Fibroblast of upper back skin (primary cell): ENCODE measurements at places on chromosomes 2 and 18.

DNA sequence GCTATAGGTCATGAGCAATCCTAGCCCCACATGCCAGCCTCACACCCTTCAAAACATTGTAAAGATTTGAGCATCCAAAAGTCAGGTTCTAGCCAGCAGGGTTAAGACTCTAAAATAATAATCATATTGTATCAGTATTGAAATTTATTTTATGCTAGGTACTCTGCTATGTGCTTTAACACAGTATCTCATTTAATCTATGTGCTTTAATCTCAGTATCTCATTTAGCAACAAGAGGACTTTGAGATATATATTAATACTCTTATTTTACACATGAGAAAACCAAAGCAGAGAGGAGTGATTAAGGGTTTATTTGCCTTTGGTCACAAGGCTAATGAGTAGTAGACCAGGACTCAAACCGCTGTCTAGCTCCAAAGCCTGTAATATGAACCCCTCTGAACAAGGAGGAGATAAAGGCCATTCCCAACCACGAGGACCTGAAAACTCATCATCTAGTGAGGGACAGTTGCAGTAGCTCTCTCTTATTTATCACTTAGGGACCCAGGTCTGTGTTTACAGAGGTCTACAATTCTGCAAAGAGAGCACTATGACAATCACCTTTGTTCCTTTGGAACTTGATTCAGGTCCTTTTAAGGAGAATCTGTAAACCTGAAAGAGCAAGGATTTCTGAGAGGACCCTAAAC lies 116.5 kb upstream of the SERTAD2 start:
- DNase-seq = no peak

GRCh38 chr18:2186967-2187366 lies 384.3 kb downstream of the METTL4 start:
- no peak for DNase-seq

DNA sequence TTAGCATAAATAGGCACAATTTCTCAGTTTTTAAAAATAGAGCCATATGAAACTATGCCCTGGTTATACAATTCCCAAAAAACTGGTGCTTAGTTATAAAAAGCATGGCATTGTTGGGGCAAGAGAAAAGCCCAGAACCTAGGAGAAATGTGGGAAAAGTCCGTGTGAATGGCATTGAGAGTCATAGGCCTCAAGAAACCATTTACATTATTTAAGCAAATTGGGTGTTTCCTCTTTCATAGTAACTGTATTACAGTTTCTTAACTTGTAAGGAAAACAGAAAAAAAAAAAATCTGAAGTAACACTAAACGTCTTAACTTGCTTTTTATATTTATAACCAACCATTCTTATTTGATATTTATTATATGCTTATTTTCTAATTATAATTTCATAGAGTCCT lies 170.9 kb upstream of the SESTD1 start:
- DNase-seq = no peak

GRCh38 chr2:234913208-234913626 lies 38.6 kb upstream of the SH3BP4 start:
- DNase-seq = peak; percentile 57

DNA sequence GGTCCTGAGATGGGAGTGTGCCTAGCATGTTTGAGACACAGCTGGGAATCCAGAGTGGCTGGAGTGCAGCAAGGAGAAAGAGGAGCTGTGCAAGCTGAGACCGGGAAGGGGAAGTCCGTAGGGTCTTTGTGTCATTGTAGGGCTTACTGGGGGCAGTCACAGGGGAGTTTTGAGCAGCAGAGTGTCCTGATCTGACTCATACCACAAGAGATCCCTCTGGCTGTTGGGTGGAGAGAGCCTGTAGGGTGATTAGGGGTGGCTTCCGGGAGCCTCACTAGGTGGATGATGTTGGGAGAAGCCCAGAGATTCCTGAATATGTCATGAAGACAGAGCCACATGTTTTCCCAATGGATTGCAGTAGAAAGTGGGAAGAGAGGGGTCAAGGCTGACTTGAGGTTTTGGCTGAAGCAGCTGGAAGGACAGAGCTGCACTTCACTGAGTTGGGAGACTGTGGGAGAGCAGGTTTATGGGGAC lies 30.9 kb downstream of the FHOD3 start:
- no peak for DNase-seq

- no peak for DNase-seq
Measured at GRCh38 chr2:45732436-45732835, 81.0 kb downstream of the PRKCE start.

GRCh38 chr2:22454826-22455485 lies 930.0 kb upstream of the KLHL29 start:
- peak; percentile 12 for DNase-seq

DNA sequence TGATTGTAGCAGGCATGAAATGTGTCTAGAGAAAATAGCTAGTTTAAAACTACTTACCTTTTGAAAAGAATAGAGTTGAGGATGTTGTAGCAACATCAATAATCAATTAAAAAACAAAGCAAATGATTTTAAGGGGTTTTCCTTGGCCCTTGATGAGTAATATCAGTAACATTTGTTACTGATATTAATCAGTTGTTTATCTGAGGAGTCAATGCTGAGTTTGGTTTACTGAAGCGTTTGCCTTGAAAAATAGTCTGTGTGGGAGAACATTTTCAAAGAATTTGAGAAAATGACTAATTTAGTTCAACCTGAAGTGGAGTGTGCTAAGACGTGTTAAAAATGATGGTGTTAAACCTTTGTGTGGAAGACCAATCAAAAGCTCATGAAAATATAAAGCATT lies 9.3 kb downstream of the PTH2R start:
- no peak for DNase-seq

DNA sequence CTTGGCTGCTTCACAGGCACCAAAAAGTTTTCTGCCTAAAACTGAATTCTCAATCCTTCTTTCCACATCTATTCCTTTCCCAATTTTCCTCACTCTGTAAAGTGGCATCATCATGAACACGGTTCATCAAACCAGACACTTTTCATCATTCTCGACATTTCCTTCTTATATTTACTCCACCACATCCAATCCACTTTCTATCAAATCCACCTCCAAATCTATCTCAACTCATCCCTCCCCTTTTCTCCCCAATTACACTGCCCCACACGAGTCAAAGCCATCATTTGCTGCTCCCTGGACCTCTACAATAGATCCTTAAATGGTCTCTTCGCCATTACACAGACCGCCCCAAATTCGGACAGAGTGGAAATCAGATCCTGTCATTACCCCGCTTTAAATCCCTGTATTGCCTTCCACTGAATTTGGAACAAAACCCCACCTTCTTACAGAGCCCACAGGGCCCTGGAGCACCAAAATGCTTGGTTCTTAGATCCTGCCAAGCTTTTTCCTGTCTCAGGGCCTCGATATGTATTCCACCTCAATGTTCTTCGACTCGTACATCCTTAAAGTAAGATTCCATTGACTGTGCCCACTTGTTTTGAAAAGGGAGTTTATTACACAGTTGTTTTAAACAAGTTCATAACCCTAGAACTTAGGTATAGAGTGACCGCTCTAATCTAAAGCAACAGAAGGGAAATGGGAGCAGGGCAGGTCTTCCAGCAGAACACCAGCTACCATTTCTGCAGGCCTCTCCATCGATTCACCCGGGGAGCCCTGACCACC lies 856 bp downstream of the ACAA2 start:
- peak; percentile 29 for DNase-seq

- DNase-seq = peak; percentile 56
Measured at GRCh38 chr2:225400060-225400511, 576 bp downstream of the NYAP2 start.

- no peak for DNase-seq
Measured at GRCh38 chr2:241234962-241235740, 46.7 kb downstream of the ANO7 start.

- peak; percentile 64 for DNase-seq
Measured at GRCh38 chr2:184598316-184599053, at the start of gene ZNF804A. Gene ZNF804A (plus strand): TSS chr2:184598529. CDS start chr2:184598960, 431 bp downstream.

GRCh38 chr2:211802666-211803065 lies 735.9 kb downstream of the ERBB4 start:
- no peak for DNase-seq

DNA sequence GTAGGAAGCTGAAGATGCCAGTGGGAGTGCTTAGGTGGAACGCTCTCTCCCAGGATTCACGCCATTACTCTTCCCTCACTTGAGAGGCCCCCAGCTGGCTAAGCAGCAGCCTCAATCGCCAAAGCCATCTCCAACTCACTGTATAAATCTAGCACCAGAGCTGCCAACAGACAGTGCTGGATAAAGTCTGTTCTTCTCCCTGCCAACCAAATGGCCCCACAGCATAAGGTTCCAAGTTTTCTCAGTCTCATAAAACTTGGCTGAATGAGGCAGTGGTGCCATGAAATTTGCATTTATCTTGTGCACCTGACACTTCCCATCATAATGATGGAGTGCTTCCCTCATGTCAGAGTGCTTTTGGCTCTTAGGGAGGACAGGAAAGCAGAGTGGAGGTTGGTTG lies 428.2 kb upstream of the ETAA1 start:
- no peak for DNase-seq

DNA sequence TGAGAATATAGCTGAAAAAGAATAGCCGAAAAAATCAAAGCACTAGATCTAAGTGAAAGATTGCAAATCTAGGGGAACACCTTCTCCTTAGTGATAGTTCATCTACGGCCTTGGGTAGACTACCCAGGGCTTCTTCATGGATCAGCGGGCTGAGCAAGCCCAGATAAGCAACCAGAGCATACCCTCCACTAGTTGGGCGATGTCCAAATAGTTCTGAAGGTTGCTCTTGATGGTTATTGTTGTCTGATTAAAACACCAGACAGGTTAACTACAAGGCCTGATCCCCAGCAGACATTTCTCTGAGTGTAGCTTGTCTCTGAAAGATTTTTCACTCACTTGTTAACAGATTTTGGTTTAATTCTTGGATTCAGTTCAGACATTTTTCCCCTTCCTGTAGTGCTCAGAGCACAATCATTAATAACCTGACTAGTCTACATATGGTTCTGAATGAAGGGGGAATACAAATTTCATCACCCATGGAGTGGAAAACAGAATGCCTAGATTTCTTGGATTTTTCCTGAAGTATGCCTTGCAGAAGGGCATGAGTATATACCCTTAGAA lies 99.6 kb downstream of the BABAM2 start:
- peak; percentile 94 for DNase-seq

GRCh38 chr2:127193164-127193966 lies 26.7 kb downstream of the CYP27C1 start:
- peak; percentile 16 for DNase-seq

DNA sequence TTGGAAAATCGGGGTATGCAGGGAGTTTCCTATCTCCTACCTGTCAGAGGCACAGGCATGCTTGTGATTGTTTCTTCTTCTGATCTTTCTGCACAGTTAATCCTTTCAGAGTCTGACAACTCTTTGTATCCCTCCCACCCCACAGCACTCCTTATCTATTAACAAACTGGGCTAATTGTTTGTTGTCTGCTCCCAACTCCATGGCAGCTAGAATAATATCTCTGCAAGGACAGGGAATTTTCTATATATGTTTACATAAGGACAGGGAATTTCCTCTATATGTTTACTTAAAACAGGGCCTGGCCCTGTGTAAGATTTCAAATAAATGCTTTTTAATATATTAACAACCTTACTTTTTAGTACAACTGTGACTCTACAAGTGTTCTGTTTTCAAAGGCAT lies 36.0 kb upstream of the VRK2 start:
- DNase-seq = no peak

DNA sequence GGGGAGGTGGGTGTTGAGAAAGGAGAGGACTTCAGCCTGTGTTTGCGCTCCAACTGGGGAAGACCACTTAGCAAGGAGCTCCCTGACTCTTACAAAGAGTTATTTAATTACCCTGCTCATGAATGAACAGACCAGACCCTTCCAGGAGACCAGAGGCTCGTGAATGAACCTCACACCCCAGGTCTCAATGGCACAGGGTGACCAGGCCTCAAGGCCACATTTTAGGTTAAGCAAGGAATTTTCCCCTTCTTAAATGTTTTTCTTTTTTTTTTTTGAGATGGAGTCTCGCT lies 25.3 kb downstream of the SMAD7 start:
- no peak for DNase-seq

- no peak for DNase-seq
Measured at GRCh38 chr2:82735336-82735735, 1723.7 kb downstream of the SUCLG1 start.

- no peak for DNase-seq
Measured at GRCh38 chr18:7117390-7118355, at the start of gene LAMA1. Gene LAMA1 (minus strand): TSS chr18:7117797. CDS start chr18:7117720, 77 bp downstream.

- DNase-seq = no peak
Measured at GRCh38 chr2:42532397-42532796, 36.0 kb upstream of the MTA3 start.

DNA sequence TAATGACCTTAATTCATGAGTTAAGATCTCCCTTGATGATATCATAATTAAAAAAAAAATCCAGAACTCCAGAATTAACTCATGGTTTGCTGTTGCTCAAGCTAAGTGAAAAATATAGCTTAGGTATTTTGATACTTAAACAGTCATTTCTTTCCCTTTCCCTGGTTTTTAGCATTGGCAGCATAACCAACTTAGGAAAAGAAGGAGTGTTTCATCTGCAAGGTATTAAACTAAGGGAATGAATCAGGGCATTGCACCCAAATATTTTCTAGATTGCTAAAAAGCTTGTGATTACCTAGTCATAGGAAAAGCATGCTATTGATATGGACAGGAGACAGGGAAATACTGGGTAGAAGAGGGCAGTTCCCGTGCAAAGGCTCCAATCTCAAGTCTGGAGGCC lies 207.2 kb downstream of the LRP1B start:
- DNase-seq = peak; percentile 73

- no peak for DNase-seq
Measured at GRCh38 chr2:134336352-134336751, 82.5 kb downstream of the MGAT5 start.

DNA sequence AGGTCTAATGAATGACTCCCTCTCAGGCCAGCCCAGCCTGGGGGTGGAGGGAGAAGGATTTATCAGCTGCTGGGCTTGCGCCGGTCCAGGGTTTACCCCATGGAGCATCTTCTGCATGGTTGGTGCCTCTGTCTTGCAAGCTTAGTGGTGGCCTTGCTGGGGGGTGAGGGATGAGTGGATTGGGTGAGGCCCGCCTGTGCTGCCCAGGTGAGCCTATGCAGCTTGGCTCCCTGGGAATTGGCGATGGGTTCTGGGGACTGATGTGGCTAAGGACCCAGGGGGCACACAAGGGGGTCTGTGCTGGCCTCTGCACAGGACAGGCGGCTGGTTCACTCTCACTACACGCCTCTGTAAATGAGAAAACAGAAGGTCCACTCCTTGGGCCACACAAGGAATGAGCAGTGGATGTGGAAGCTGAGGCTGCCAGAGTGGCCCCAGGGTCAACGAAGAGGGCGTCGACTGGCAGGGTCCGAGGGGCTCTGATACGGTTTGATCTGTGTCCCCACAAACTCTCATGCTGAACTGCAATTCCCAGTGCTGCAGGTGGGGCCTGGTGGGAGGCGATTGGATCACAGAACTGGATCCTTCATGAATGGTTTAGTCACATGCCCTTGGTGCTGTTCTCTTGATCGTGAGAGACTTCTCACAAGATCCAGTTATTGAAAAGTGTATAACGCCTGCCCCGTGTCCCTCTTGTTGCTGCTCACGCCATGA lies 151.6 kb upstream of the HDAC4 start:
- no peak for DNase-seq

GRCh38 chr18:64992654-64993053 lies 758.2 kb upstream of the CDH7 start:
- DNase-seq = no peak

- DNase-seq = no peak
Measured at GRCh38 chr2:170265321-170265720, 87.4 kb downstream of the MYO3B start.
